ENCODE measurements at places on chromosomes 4 and X.

- no peak for DNase-seq
Measured at GRCh38 chrX:32155044-32155638, 1056.2 kb downstream of the DMD start.

DNA sequence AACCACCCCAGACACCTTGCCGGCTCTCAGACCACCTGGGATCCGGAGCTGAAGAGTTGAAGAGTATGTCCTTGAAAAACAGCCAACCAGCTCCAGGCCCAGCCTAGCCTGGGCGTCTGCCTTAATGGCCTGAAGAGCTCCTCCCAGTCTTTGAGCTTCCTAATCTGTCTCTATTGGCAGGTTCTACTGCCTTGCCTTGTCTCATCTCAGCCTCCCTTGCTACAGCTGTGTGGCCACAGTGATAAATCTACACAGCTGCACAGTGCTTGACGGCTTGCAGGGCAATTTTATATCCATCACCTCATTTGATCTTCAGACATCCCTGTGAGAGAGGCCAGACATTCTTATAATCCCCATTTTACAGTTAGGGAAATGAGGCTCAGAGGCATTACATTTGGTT is 19.9 kb downstream of the AWAT2 start:
- DNase-seq, result no peak

DNA sequence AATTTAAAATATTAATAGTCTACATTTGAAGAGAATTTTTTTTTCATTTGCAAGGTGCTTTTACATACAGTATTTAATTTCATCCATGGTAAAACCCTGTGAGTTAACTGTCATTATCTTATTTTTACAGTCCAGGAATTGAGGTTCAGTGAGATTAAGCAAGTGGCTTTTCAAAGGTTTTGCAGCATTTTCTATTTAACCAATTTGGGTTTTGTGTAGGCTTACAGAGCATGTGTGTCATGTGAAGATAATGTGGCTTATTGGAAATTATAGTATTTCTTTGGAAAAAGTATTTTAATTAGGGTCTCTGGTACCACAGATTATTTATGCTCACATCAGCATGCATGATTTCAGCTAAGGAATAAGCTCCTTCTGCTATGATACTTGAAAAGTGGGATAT is 4.5 kb downstream of the XK start:
- no peak for DNase-seq

- DNase-seq, result no peak
Measured at GRCh38 chrX:9141496-9141895, 107.6 kb upstream of the FAM9B start.

- DNase-seq, result no peak
Measured at GRCh38 chr4:139170932-139171331, 6.1 kb downstream of the ELF2 start.

GRCh38 chr4:8048856-8049676 is 109.4 kb upstream of the AFAP1 start:
- DNase-seq, result no peak

GRCh38 chr4:128635955-128636560 is 173.4 kb upstream of the JADE1 start:
- no peak for DNase-seq

GRCh38 chr4:82515705-82516104 is 46.1 kb downstream of the TMEM150C start:
- DNase-seq, result no peak

- DNase-seq, result no peak
Measured at GRCh38 chr4:115501656-115502055, 388.2 kb upstream of the NDST4 start.

DNA sequence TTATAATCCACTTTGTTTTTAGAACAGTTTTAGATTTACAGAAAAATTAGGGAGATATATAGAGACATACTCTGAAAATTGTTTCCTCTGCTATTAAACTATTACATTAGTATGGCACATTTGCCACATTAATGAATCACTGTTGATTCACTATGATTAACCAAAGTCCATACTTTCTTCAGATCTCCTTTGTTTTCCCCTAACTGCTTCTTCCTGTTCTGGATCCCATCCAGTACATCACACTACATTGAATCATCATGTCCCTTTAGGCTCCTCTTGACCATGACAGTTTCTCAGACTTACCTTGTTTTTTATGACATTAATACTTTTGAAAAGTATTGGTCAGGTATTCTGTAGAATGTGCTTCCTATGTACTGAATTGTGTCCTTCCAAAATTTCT is 109.2 kb upstream of the EDNRA start:
- DNase-seq, result no peak

- DNase-seq, result no peak
Measured at GRCh38 chr4:172947594-172947993, 221.0 kb upstream of the GALNT7 start.

GRCh38 chr4:130154901-130155300 is 1058.9 kb downstream of the C4orf33 start:
- DNase-seq, result no peak

DNA sequence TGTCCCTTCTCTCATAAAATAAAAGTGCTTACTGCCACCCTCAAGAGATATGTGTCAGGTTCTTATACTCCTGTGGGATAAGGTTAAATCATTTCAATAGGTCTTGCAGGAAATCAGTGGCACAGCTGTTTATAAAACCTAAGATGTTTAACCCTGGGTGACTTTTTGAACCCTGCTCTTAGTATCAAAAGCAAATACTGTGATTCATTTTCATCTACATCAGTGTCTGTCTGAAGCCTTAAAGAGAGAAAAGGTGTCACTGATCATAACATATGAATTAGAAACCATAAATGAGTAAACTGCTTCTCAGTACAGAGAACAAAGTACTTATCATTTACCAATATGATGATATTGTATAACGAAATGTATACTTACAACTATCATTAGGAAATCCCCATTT is 59.0 kb downstream of the CCSER1 start:
- no peak for DNase-seq

- DNase-seq, result peak; percentile 21
Measured at GRCh38 chr4:157978680-157979361, 194.0 kb downstream of the GASK1B start.

- no peak for DNase-seq
Measured at GRCh38 chr4:184103527-184104264, 114.0 kb downstream of the ENPP6 start.

DNA sequence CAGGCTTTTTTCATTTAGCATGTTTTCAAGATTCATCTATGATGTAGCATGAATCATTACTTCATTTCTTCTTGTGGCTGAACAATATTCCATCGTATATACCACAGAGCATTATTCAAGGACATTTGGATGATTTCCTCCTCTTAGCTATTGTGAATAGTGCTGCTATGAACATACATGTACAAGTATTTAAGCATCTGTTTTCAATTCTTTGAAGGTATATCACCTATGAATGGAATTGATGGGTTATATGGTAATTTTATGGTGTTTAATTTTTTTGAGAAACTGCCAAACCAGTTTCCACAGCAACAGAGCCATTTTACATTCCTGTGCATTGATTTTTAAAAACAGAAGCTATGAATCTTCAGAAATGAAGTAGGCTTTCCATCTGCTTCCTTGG is 36.1 kb upstream of the WDR19 start:
- no peak for DNase-seq

GRCh38 chr4:183995570-183995969 is 90.5 kb downstream of the STOX2 start:
- no peak for DNase-seq

GRCh38 chr4:40288566-40288965 is 46.6 kb upstream of the CHRNA9 start:
- no peak for DNase-seq

- DNase-seq, result no peak
Measured at GRCh38 chr4:2259036-2259540, 2.8 kb downstream of the MXD4 start.

DNA sequence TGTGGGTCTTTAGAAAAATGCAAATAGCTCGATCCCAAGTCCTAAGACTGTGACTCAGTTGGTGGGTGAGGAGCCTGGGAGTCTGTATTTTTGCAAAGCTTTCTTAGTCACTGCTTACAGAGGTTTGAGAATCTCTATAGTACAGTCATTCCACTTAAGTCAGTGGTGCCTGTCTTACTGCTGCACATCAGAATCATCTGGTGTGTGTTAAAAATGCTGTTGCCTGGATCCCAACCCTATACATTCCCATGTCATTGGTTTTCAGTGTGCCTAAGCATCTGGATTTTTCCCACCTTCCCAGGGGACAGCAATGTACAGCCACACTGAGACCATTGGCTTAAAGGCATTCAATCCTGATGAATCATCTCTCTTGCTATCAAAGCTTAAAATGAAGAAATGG is 21.0 kb upstream of the GEMIN8 start:
- DNase-seq, result no peak

DNA sequence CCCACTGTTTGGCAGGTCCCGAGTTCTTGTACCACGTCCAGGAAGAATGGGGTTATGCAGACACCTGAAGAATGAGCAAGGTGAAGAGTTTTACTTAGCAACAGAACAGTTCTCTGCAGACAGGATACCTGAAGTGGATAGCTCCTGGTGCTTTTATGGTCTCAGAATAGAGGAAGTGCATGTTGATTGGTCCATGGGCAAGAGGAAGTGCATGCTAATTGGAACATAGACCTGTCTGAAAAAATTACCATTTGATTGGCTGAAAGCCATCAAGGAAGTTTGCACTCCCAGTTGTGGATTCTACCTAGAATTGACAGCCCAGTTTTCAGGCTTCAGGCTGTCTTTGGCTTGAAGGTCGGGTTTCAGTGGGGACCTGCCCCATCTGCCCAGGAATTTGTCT is 887.5 kb downstream of the FAT4 start:
- DNase-seq, result no peak

DNA sequence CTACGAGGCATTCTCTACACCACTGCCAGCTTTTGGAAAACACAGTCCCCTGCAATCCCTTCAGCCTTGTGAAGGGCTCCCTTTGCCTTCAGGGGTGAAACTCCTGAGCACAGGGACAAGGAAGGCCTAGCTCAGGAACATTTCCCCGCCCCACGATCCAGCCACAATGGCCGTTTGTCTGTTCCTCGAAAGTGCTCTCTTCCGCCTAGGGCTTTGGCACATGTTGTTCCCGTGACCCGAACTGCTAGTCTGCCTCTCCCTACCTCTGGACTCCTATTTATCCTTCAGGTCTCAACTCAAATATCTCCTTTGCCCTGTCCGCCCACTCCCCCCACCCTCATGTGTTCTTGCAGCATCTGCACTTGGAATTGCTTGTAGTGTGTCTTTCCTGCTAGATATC is 12.1 kb downstream of the FGD1 start:
- no peak for DNase-seq

DNA sequence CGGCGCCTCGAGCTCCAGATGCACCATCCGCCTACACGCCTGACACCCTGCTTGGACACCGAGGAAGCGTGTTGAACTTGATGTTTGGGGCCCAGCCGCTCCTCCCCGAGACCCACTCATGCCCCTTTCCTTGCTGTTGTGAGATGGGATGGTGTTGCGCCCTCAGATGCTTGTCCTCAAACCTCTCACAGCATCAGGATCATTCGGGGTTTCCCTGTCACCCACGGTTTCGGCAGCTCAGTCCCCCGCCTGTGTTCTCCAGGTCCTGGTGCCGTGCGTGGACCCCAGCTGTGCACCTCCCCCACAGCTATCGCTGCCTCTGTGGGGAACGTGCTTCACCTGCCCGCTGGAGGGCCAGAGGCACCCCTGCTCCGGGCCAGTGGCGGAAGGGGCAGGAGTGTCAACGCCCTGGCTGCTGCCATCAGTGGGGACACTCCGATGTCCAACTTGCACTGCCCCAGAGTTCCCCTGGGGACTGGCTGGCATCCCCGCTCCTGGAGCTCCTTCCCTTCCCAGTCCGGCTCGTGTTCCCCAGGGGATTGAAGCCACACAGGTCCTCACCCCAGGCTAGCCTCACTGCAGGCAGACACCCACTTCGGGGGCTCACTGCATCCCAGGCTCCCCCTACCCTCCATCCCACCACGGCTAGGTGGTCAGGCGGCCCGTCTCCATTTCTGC is 82.3 kb upstream of the ADRA2C start:
- no peak for DNase-seq

GRCh38 chrX:126164226-126164625 is 1.9 kb downstream of the DCAF12L2 start:
- no peak for DNase-seq

DNA sequence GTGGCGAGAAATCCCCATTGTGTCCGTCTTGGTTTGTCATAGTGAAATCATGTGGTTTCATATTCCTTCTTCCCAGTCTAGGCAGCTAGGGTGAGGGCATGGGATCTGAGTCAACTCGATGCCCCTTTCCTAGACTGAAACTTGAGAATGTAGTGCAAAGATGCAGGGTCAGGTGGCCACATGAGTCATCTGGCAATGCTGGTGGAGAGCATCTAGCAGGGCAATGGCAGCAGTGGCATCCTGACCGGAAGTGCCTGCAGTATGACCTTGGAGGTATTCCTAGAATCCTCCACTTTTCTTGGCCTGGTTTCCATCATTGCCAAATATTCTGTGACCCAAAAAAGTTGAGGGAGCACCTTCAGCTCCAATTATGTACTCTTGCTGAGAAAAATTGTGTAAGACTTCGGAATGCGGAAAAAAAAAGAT is 39.1 kb upstream of the TMEM184C start:
- no peak for DNase-seq

- DNase-seq, result no peak
Measured at GRCh38 chr4:58649226-58649625, 1539.0 kb upstream of the IGFBP7 start.

GRCh38 chrX:154486052-154486395 is 391 bp downstream of the UBL4A start:
- DNase-seq, result peak; percentile 20

DNA sequence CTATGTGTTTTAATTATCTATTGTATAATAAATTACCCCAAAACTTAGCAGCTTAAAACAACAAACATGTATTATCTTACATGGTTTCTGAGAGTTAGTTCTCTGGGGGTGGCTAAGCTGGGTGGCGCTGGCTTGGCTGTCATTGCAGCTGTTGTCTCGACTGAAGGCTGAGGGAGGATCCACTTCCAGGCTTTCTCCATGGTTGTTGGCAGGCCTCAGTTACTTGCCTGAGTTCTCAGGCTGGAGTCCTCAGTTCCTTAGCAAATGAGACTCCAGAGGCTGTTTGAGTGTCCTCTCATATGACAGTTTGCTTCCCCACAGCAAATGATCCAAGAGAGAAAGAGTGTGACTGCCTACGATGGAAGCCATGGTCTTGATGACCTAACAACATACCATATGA is 23.5 kb upstream of the GALNT7 start:
- DNase-seq, result no peak

- no peak for DNase-seq
Measured at GRCh38 chrX:77114501-77114900, 332.7 kb upstream of the FGF16 start.

- DNase-seq, result no peak
Measured at GRCh38 chr4:61296144-61296543, 96.0 kb downstream of the ADGRL3 start.

DNA sequence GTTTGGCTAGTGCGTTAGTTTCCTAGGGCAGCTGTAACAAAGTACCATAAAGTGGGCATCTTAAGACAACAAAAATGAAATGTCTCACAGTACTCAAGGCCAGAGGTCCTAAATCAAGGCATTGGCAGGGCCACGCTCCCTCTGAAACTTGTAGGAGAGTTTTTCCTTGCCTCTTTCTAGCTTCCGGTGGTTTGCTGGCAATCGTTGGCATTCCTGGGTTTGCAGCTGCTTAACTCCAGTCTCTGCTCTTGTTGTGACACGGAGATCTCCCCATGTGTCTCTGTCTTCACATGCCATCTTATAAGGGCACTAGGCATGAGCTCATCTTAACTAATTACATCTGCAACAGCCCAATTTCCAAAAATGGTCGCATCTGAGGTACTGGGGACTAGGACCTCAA is 362.0 kb upstream of the BOD1L1 start:
- no peak for DNase-seq

- no peak for DNase-seq
Measured at GRCh38 chr4:151659601-151660364, 101.0 kb downstream of the GATB start.

All from activated CD4-positive, alpha-beta T cell treated with anti-CD3 and anti-CD28 coated beads for 4 hours (primary cell).